ENCODE measurements at places on chromosomes 2 and 18.

DNA sequence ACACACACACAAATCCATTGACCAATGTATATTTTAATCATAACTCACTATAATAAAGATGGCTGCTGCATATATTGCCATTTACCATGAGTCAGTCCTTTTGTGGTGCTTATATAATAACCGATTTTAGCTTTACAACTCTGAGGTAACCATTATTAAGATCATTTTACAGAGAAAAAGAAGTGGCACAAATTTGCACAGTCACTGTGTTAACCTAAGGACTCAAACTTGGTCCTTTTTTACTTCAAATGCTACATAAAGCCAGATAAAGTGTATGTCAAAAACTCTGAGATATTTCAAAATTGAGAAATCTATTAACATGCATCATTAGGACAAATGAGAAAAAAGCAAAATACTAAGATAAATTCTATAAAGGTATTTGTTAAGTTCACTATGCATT lies 923.7 kb downstream of the NRXN1 start:
- DNase-seq, result no peak

GRCh38 chr2:107263628-107264027 lies 377.7 kb upstream of the ST6GAL2 start:
- DNase-seq, result no peak

DNA sequence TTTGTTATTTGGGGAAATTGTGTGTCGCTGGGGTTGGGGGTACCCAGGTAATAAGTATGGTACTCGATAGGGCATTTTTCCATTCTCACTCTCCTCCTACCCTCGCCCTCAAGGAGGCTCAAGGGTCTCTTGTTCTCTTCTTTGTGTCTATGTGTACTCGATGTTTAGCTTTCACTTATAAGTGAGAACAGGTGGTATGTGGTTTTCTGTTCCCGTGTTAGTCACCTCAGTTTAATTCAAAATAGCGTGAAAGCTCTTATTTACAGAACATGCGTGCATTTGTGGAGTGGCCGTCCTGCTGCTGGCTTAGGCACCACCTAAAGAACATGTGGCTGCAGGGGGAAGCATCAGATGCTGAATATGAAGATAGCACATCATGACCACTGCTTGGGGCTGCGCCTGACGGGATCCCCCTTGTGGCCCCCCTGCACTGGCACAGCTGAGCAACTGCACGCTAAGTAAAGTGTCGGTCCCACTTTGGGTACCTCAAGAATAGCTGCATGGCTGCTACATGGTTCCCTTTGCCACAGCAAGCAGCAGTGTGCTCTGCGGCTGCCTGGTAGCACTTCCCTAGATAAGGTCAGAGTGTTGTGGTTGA lies 569.0 kb downstream of the DCDC2C start:
- DNase-seq, result no peak

DNA sequence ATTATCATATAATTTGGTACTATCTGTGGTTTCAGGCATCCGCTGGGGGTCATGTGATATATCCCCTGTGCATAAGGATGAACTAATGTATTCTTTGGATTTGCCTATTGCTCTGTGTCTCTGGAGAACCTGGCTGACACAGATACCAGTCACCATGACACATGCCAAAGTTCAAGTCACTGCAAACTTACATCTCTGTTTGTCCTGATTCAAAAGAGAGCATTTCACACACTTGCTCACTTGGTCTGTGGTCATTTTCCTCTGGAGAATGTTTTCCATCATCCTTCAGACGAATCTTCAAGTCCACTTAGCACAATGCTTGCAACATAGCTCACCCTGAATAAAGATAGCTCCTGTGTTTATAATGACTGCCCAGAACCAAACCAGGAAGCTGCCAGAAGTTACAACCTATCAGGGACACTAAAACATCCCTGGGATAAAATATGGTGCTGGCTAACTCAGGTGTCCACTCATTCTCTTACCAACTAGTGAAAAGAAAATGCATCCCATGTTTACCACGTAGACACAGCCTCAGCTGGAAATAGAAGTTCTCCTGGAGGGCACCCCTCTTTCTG lies 18.1 kb downstream of the SULT1C3 start:
- DNase-seq, result no peak

DNA sequence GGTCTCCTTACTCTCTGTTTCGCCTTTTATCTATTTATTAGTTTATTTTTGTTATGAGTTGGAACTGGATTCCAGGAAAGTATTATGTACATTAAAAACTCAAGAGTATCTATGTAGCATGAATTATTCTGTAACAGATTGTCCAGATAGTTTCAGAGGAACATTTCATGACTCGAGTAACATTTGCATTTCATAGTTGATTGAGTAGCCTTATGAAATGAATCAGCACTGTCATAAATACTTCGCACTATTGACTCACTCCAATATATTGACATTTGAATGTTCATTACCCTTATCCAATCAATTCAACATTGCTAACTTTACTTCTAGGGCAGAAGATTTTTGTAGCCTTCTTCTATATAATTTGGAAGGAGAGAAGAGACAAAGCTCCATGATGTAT lies 11.3 kb upstream of the VRK2 start:
- DNase-seq, result no peak

GRCh38 chr2:72895759-72896281 lies 8.6 kb downstream of the SPR start:
- no peak for DNase-seq

DNA sequence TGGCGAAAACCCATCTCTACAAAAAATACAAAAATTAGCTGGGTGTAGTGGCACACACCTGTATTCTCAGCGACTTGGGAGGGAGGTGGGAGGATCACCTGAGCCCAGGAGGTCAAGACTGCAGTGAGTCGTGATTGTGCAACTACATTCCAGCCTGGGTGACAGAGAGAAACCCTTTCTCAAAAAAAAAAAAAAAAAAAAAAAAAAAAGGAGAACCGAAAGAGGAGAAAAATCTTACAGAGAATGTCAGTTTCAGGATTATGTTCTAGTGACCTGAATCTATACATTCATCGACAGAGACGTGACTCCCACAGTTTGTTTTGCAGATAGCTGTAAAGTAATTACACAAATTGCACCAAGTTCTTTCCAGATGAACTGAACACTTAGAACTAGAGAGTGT lies 187.8 kb downstream of the FTCDNL1 start:
- DNase-seq, result no peak

DNA sequence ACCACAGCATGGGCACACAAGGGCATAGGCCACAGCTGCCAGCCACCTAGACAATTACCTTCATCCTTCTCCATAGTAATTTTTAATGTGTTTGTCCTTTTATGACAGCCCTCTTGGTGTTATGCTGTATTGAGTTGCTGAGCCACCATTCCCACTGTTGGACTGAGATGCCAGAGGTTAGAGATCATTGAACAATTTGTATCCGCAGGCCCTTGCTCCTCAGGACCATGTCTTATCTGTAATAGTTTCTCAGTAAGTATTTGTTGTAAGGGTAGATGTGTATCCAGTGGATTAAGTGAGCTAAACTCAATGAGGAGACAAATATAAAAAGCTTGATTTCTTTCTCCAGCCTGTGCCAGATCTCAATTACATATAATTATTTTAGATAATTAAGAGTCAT lies 832.8 kb upstream of the ID2 start:
- DNase-seq, result no peak

DNA sequence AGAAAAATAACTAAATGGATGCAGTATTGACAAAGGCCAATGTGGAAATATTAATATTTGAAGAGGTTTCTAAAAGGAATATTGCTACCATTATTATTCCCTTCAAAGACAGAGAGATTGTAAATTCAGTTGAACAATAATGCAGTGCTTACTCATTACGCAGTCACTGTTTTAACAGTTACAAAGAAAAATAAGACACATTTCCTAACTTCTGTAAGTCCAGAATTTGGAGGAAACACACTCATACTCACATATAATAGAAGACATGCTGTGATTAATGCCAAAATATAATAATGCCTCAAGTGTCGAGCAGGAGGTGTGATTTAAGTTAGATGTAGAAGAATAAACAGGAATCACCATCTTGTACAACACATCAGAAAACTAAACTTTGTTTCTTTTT lies 389.2 kb downstream of the FBXO15 start:
- no peak for DNase-seq

DNA sequence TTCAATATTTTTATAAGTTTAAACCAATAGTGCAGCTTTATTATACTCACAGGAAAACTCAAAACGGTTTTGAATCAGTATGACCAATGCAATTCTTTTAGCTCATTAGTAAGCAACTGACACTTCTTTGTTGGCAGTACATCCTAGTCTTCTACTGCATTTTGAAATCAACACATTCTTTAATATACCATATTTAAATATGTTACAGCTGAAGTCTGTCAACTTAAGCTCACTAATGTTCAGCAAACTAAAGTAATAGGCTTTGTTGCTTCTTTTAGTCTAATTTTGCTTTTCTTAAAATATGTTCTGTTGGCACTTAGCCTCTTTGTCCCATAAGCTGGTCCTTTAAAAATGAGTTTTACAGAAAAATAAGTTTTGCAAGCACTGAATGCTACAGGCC lies 55.4 kb upstream of the CCBE1 start:
- DNase-seq, result no peak

DNA sequence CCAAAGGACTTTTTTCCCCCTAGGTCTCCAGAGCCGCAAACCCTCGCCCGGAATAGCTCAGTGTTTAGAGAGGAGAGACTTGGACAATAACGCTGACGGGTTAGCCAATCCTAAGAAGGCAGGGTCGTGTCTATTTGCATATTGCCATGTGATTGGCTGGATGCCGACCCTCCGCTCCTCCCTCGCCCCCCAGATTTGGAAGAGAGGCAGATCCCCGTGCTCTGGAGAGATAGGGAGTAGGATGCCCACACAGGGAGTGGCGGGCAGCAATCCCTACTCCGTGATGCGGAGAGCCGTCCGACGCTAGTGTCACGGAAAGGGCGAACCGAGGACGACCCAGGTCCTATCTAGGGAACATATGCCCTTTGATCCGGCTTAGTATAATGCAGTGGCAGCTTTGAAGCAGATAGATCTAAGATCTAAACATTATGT lies 1.4 kb downstream of the WNT6 start:
- no peak for DNase-seq

DNA sequence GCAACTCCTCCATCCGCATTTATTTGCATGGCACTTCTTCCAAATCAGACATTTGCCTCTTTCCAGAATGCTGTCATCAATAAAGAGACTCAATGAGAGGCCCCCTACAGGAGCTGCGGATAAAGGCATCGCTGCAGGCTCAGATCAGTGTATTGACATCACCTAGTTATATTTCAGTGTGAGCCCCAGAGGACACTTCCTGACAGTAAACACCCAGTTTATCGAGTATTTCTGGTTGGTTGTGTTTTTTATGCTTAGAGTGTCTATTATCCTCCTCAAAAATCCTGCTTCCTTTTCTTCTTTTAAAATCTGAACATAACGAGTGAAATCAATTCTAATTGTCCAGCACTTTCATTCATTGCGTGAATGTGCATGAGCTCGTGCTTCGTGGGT lies 38.8 kb downstream of the NRP2 start:
- DNase-seq, result no peak

- DNase-seq, result no peak
Observed at GRCh38 chr2:238403632-238404405, 22.9 kb upstream of the ASB1 start.

GRCh38 chr2:239566162-239566994 lies 165.6 kb upstream of the HDAC4 start:
- DNase-seq, result no peak

GRCh38 chr2:68052717-68053422 lies 9.9 kb downstream of the C1D start:
- DNase-seq, result no peak

DNA sequence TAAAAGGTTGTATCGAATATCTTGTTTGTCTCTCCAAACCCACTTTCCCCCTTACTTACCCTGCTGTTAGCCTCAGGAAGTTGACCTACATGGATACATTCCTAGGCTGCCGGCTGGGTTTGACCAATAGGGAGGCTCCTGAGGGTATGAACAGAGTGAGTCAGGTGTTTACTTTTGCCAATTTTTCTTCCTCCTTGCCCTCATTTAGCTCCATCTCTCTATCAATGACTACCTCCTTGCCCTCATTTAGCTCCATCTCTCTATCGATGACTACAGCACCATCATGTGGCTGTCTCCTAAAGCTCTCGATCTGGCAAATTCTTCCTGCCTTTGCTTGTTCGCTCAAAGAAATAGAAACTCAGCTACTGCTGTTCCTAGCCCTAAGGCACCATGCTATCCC lies 571.9 kb upstream of the CRIM1 start:
- DNase-seq, result no peak

Data from stimulated activated CD8-positive, alpha-beta memory T cell treated with anti-CD3 and anti-CD28 coated beads, Interleukin-7, amount 100 ng/mL, for 24 hours (primary cell).